ENCODE measurements at places on chromosomes 2 and 18.

GRCh38 chr2:119469131-119469530, 37.5 kb downstream of the TMEM37 start:
- no peaks in the 10 kb centered on the region for H3K27me3 ChIP-seq
- H3K4me3 ChIP-seq = no peak overlapping the region
- no peaks in the 10 kb centered on the region for H3K36me3 ChIP-seq
- H3K27ac ChIP-seq = no peak overlapping the region
- no peak for DNase-seq
- no peaks in the 10 kb centered on the region for H3K4me1 ChIP-seq

GRCh38 chr18:49591271-49591670, 29.4 kb downstream of the LIPG start:
- H3K27ac ChIP-seq = no peak overlapping the region
- peaks cover 38% of the 10 kb centered on the region for H3K36me3 ChIP-seq
- peaks cover 25% of the 10 kb centered on the region for H3K4me1 ChIP-seq
- DNase-seq = no peak
- no peaks in the 10 kb centered on the region for H3K27me3 ChIP-seq
- H3K4me3 ChIP-seq = no peak overlapping the region

DNA sequence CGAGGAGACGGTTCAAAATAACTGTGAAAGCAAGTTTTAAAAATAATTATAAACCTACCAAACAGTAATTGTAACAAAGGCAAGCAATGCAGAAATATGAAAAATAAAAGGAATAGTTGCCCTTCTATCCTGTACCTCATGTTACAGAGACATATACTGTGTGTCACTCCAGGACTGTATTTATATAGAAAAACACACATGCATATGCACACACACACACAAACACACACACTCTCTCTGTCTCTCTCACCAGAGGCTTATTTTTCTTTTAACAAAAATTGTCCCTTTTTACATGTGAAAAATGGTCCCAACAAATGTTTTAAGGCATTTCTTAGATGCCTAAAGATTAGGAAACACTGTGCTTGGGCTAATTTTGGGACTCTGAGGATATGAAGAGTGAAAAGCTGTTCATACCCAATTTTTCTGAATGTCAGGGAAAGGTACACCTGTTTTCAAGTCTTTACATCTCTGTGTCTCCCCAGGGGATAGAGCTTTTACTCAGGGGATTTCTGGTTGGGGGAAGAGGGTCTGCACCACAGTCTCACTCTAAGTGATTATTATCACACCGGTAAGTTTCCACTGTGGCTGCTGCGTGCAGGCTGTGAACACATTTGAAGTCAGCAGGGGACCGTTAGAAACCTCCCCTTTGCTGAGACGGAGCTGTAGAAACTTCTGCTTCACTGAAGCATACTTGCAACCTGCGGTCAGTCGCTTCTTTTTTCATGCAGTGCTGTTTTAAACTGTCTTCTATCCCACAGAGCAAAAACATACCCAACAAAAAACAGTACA, 51.4 kb upstream of the SPAG16 start:
- DNase-seq = no peak
- H3K27ac ChIP-seq = no peak overlapping the region
- H3K4me1 ChIP-seq = no peaks in the 10 kb centered on the region
- no peak overlapping the region for H3K4me3 ChIP-seq
- no peaks in the 10 kb centered on the region for H3K36me3 ChIP-seq
- no peaks in the 10 kb centered on the region for H3K27me3 ChIP-seq

DNA sequence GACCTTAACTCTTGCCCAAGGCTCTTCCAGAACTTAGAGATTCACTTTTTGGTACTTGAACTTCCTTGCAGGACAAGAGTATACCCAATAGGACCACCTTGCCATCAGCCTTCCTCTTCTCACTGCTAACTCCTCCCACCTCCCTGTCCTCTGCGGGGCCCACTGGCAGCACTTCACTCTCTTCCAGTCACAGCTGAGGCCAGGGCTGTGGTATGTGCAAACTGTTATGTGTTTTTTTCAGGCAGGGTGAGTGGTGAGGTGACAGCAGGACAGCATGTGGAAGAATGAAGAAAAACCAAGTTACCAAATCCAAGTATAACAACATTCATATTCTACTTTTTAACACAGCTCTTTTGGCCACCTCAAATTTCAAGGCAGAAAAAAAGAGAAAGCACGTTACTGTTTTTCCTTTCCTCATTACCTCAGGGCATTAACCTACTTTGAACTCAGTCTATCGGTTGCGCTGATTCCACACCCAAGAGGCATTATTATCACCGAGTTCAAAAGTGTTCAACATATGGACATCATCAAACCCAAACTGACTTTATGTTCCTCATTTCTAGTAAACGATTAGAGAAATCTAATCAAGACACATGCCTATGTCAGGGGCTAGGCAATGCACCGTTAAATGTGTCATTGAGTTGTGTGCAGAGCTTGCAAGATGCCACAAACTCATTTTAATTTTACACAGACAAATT, 605.2 kb upstream of the SYT4 start:
- no peak overlapping the region for H3K4me3 ChIP-seq
- H3K4me1 ChIP-seq = no peaks in the 10 kb centered on the region
- no peaks in the 10 kb centered on the region for H3K27me3 ChIP-seq
- H3K36me3 ChIP-seq = no peaks in the 10 kb centered on the region
- no peak overlapping the region for H3K27ac ChIP-seq

- no peak overlapping the region for H3K4me3 ChIP-seq
- H3K36me3 ChIP-seq = no peaks in the 10 kb centered on the region
- H3K4me1 ChIP-seq = no peaks in the 10 kb centered on the region
- no peak overlapping the region for H3K27ac ChIP-seq
- DNase-seq = no peak
- no peaks in the 10 kb centered on the region for H3K27me3 ChIP-seq
These were observed 49.1 kb upstream of the GPC1 start for GRCh38 chr2:240386326-240386725.

- H3K36me3 ChIP-seq = no peaks in the 10 kb centered on the region
- no peak overlapping the region for H3K4me3 ChIP-seq
- DNase-seq = no peak
- no peaks in the 10 kb centered on the region for H3K4me1 ChIP-seq
- no peak overlapping the region for H3K27ac ChIP-seq
These were observed 76.5 kb downstream of the SMAD7 start for GRCh38 chr18:48874233-48874632.

DNA sequence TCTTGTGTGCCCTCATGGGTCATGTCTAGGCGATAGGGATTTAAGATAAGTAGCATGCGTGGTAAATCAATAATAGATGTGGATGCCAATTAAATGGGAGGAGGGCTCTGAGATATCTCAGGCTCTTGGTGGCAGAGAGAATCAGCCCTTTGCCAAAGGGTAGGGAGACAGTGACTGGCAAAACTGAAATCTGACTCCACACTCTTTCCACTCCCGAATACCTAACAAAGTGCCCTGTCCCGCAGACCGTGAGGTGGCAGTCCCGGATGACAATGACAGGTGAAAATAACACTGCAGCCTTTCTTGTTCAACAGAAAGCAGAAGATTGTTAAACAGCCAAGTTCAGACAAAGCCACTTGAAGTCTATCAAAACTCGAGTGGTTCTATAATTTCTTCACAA, 47.0 kb downstream of the C2orf76 start:
- peaks cover 11% of the 10 kb centered on the region for H3K4me1 ChIP-seq
- no peak for DNase-seq
- H3K27me3 ChIP-seq = no peaks in the 10 kb centered on the region
- no peaks in the 10 kb centered on the region for H3K36me3 ChIP-seq

DNA sequence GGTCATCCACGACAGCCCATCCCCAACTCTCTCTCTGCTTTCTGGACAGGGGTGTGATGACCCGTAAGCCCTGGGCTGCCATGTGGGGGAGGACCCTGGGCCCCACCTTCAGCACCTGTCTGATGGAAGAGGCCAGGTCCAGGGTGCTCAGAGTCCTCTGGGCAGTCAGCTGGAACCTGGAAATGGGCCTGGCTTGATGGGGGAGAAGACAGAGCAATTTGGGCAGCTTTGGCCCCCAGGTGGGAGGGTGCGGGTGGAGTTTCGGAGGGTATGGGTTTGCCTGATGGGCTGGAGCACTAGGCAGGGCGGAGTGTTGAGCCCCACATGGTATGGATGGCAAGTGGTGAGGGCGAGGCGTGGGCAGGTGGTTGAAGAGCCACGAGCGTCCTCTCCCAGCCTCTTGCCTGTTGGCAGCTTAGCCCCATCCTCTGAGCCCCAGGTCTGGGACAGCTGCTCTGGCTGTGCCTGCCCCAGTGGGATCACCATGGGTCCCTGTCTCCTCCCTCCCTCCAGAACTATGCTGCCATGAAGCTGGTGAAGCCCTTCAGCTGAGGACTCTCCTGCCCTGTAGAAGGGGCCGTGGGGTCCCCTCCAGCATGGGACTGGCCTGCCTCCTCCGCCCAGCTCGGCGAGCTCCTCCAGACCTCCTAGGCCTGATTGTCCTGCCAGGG, 232.7 kb downstream of the DYSF start:
- no peak overlapping the region for H3K4me3 ChIP-seq
- DNase-seq = no peak
- no peaks in the 10 kb centered on the region for H3K36me3 ChIP-seq
- no peaks in the 10 kb centered on the region for H3K27me3 ChIP-seq
- H3K4me1 ChIP-seq = no peaks in the 10 kb centered on the region

GRCh38 chr2:72991980-72992733, 74.8 kb downstream of the EMX1 start:
- H3K36me3 ChIP-seq = peaks cover 2% of the 10 kb centered on the region
- H3K27me3 ChIP-seq = no peaks in the 10 kb centered on the region
- H3K4me3 ChIP-seq = no peak overlapping the region
- H3K4me1 ChIP-seq = no peaks in the 10 kb centered on the region
- DNase-seq = no peak

GRCh38 chr2:23199115-23199918, 185.7 kb upstream of the KLHL29 start:
- H3K27me3 ChIP-seq = no peaks in the 10 kb centered on the region
- H3K4me1 ChIP-seq = no peaks in the 10 kb centered on the region
- no peaks in the 10 kb centered on the region for H3K36me3 ChIP-seq
- H3K27ac ChIP-seq = peak overlapping the region; percentile 71

GRCh38 chr18:59268721-59269562, 4.3 kb downstream of the RAX start:
- no peak overlapping the region for H3K27ac ChIP-seq
- DNase-seq = no peak
- H3K27me3 ChIP-seq = peaks cover 22% of the 10 kb centered on the region
- H3K4me3 ChIP-seq = no peak overlapping the region

DNA sequence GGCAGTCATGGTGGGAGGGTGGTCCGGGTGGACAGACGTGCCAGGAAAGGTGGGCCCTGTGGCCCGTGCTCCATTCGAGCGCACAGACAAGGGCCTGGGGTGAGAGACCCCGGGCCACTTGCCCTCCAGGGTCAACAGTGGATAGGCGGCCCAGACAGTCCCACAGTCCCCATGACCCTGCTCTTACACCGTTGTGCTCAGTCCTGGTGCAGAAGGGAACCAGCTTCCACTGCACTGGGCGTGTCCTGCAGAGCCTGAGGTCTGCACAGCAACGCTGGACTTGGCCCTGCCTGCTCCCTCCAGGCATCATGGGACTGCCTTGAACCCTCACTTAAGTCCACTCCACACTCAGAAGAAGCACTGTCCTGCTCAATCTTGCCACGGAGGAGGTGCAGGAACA, 52.0 kb downstream of the PXDN start:
- H3K27me3 ChIP-seq = no peaks in the 10 kb centered on the region
- no peak overlapping the region for H3K27ac ChIP-seq
- H3K4me1 ChIP-seq = no peaks in the 10 kb centered on the region

DNA sequence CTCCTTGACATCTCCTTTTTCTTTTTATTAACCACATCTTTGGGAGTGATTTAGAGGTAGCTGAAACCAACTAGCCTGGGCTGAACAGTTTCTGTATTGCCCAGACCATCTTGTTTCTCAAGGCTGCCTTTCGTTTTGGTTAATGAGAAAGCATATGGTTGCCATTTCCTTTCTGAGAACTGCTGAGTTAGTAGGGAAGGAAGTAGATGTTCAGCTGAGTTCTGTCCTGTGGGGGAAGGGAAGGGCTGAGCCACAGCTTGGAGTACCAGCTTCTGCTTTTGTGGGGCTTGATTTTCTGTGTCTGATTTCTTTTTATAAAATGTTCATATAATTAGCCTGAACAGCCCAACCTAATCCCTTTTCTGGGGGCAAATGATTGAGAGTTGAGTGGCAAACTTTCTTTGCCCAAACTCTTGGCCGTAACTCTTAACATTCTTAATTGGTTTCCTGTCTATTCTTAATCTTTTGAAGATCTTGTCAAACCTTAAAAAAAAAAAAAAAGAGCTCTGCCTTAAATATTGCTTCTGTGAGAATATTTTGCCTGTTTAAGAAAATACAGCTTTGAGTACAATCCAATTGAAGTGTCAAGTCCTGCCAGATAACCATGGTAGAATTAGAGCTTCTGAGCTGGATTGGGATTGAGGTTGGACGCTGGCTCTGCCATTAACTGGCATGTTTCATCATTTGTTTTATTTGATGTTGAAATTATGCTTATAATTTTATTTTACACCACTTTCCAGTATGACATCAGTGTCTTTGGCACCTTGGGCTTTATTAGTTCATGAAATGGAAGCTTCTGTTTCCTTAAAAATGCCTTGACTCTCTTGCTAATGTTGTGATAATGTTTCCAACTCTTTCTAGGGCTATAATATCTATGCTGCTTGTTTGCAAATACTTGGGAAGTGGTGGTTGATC, 1.9 kb upstream of the NABP1 start:
- no peak overlapping the region for H3K4me3 ChIP-seq
- no peaks in the 10 kb centered on the region for H3K36me3 ChIP-seq
- DNase-seq = no peak
- H3K27ac ChIP-seq = peak overlapping the region; percentile 98

DNA sequence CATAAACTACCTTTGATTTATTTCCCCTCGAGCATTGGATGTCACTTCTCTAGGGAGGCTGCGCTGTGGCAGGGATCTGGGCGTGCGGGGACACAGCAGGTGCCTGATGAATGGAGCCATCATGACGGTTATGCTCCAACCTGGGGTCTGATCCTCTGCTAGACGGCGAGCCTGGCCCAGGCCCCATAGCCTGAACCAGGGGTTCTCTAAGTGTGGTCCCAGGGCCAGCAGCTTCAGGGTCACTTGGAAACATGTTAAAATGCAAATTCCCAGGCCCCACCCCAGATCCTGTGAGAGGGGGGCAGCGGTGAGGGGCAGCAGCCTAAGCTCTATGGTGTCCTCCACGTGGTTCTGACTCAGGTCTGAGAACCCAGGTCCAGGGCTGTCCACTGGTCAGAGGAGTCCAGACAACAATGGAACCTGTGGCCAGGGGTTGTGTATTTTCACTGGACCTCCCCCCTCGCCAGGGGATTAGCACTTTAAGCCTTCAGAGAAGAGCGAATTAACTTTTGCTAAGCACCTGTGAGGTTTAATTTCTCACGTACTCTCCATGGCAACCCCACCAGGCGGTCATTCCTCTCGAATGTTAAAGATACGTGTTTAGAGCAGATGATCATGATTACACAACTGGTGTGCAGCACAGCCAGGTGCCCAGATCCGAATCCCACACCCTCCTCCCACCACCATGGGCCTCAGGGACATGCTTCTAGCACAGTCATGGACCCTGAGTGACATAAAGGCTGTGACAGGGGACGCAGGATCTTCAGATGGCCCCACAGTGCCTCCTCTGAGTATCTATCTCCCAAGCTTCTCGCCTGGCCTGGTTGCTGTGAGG, 1.6 kb upstream of the ARHGEF4 start:
- peaks cover 8% of the 10 kb centered on the region for H3K27me3 ChIP-seq
- H3K36me3 ChIP-seq = no peaks in the 10 kb centered on the region
- H3K4me3 ChIP-seq = no peak overlapping the region
- peak; percentile 34 for DNase-seq
- H3K4me1 ChIP-seq = no peaks in the 10 kb centered on the region
